Omental fat pad (tissue), 4 donors: ENCODE measurements at places on chromosomes 12 and 14.

- no peak for DNase-seq
These were observed 6.8 kb downstream of the TAS2R46 start for GRCh38 chr12:11055306-11055705.

- DNase-seq, result no peak
These were observed 1.4 kb downstream of the PRKD1 start for GRCh38 chr14:29926228-29926627.

- no peak for DNase-seq
These were observed 114.7 kb downstream of the LGMN start for GRCh38 chr14:92633724-92634123.

- no peak for DNase-seq
These were observed 43.9 kb downstream of the CCDC88C start for GRCh38 chr14:91373591-91374254.

DNA sequence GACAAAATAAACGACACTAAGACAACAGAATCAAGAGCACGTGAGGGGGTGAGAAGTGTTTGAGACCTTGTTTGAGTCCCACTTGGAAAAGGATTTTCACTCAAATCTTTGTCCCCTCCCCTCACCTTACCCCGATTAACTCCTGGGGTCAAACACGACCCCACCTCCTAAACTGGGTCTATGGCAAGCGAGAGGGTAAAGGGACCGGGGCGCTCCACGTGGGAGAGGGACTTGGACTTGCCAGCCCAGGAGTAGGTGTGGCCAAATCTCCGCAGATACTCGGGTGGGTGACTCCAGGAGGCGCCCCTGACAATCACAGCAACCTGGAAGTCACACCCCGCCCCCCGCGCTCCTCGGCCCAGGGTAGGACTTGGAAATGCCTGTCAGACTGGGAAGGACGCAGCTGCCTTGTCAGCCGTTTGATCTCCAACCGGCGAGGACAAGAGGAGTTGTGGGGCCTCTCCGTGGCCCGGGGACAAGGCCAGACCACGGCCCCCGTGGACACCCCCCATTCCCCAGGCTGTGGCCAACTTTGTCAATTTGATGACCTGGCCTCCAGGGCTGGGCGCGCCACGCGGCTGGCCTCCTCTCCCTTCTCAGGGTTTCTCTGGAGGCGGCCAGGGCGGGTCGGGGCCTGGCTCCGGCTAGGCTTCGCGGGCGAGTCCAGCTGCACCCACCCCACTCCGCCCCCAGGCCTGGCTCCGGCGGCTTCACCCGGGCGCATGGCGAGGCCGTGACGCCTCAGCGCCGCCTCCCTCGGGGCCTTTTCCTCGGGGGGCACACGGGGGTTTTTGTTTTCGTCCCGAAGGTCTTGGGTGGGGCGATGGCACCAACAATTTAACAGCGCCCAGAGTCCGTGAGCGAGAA lies 1.1 kb upstream of the BCL11B start:
- DNase-seq, result no peak

- DNase-seq, result no peak
These were observed 176.0 kb downstream of the TMEM121 start for GRCh38 chr14:105702275-105702817.

GRCh38 chr12:89544022-89544421 lies 18.2 kb upstream of the POC1B start:
- no peak for DNase-seq

- no peak for DNase-seq
These were observed 8.1 kb downstream of the OSBPL8 start for GRCh38 chr12:76551482-76551888.

DNA sequence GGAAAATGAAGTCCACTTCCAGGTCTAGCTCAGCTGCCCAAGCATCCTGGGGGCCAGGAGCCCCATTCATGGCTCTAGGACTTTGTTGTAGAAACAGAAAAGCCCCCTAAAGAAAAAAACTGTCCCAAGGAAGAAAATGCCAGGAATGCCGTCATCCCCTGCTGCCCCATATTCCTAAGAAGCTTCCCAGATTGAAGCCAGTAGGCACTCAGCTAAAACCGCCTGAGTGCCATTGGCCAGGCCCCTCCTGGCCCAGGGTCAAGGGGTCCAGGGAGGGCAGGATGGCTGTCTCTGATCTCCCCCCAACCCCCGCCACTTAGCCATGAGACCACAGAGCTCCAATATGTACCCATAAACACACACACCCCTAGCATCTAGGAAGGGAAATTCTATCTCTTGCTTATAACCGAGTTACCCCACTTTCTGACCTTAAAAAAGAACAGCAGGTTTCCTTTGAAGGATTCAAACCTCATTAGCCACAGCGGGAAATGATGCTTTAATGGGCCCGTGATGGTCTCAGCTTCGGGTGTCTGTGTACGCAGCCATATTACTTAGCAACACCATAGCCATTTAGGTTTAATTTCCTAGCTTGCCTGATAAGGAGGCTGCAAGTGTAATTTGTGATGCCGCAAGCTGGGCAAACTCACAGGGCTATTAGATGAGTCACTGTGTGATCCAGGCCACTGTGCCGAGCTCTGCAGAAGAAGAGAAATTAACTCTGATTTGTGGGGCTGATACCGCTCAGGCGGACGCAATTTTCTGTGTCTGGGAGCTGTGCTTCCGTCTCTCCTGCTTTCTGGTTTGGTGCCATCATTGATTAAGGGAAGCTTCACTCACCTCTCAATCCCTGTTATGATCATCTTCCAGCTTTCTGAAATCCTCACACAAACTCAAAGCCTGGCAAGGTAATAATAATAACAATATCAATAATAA lies 84.2 kb downstream of the GCH1 start:
- no peak for DNase-seq

DNA sequence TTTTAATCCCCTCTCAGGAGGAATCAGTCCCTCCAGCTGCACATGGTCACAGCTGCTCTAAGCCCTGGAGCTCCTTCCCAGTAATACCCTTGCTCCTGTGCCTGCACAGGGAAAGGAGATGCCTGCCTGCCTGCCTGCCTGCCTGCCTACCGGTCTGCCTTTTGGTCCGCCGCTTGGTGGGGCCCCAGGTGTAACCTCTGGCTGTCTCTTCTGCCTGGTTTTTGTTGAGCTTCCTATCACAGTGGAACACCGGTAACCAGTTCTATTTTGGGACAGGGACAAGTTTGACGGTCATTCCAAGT lies 99.8 kb downstream of the DAD1 start:
- DNase-seq, result no peak

DNA sequence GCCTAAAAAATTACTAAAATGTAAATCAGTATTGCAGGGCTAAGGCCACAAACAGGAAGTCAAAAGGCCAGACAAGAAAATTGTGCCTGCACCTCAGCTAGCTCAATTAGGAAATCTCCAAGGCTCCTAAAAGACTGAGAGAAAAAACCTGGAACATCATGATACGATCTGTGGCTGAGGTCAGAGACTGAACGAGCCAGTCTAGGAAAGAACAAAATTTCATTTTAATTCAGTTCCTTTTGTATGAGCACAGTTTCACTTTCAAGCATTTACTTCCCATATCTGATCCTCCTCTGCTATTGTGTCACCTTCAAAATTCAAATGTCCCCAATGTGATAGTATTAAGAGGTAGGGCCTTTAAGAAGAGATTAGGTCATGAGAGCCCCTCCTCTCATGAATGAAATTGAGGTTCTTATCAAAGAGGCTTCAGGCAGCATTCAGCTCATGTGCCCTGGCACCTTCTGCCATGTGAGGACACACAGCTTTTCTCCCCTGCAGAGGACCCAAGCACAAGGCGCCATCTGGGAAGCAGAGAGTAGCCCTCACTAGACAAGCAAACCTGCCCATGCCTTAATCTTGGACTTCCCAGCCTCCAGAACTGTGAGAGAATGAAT lies 14.8 kb downstream of the PRKAB1 start:
- DNase-seq, result no peak

DNA sequence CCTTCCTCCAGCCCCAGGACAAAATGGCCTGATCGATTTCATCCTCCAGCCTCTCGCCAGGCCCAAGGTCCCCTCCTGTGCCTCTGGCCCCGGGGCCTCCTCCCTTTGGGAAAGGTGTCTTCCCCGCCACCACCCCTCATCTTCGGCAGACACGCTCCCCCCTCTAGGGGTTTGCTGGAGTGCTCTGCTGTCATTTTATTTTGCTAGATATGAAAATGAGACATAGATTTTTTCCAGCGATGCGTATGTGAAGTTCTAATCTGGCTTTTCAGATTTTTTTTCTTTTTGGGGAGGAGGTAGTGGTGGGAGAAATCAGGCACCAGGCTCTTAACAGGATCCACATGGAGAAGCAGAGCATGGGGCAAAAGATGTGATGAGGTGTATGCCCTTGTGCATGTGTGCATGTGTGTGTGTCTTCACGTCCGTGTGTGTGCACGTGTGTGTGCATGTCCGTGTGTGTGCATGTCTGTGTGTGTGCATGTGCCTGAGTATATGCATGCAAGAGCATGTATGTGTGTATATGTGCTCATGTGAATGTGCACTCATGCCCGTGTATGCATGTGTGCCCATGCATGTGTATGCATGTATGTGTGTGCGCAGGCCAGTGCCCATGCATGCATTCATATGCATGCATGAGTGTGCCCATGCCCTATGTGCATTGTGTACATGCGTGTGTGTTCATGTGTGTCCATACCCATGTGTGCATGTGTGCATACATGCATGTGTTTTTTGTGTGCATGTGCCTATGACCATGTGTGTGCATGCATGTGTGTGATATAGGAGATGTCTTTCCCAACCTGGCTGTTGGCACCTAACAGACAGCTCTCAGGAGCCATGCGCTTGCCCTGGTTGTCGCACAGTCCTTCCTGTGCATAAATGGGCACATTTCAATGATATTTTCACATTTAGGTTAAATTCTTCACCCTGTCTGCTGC lies 203.0 kb downstream of the RBM19 start:
- no peak for DNase-seq

- DNase-seq, result no peak
These were observed 39.0 kb upstream of the WNK1 start for GRCh38 chr12:713281-713875.

GRCh38 chr12:46562625-46563225 lies 190.2 kb upstream of the SLC38A2 start:
- DNase-seq, result no peak
